Fibroblast of skin of abdomen (primary cell): ENCODE measurements at places on chromosomes 7 and 10.

GRCh38 chr10:13183625-13184024 is 22.3 kb downstream of the MCM10 start:
- DNase-seq, result no peak

DNA sequence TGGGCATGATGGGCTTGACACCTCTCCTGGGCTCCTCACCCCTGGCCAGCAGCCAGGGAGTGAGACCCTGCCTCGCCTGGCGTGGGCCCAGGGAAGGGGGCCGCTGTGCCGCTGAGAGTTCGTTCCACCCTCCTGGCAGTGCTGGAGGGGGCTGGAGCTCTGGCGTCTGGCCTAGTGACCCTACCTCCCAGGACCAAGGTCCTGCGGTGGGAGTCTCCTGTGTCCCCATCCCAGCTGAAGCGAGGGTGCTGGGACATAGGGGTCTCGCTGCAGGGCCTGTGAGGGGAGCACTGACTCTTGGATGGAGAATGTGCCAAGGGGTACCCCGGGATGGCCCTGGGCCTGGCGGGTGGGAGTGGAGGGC is 1.2 kb downstream of the GTF2IRD1 start:
- no peak for DNase-seq

- DNase-seq, result no peak
Measured at GRCh38 chr7:26553128-26553527, 261.5 kb downstream of the SNX10 start.

DNA sequence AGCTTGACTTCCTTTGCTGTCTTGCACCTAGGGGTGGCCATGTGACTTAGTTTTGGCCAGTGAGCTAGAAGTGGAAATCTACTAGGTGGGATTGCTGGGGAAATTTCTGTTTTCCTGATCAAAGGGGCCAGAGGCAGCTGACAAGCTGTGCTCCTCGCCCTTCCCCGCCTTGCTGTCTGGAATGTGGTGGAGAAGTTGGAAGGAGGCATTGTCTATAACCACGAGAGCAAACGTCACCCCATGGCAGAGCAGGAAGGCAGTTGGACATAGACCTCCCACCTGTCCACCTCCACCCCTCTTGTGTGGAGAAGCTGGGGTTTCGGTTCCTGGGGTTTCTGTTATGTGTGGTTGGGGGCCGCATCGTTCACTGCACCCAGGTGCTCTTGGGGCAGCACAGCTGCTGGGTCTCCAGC is 7.3 kb downstream of the SFRP5 start:
- no peak for DNase-seq

- DNase-seq, result peak; percentile 13
Measured at GRCh38 chr10:24207781-24208611, 942 bp upstream of the KIAA1217 start.

DNA sequence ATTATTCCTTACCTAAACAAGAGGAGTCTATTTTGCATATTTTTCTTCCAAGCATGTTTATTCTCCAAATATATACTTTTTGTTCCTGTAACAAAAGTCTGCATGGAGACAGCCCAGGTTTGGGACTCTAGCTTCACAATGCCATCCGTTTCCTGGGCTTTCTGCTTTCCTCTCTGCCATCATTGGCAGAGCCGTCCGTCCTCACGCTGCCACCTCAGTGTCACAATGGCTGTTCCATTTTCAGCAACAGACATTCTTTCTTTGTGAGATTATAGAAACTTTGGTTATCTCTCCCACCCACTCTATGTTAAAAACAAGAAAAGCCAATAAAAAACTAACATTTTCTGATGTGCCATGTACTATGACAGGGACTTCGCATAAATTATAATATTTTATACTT is 825.2 kb downstream of the REEP3 start:
- no peak for DNase-seq
